NCI-H524 treated with DMSO at 0.1 percent for 48 hours (cell line): ENCODE measurements at places on chromosomes 12 and 14.

DNA sequence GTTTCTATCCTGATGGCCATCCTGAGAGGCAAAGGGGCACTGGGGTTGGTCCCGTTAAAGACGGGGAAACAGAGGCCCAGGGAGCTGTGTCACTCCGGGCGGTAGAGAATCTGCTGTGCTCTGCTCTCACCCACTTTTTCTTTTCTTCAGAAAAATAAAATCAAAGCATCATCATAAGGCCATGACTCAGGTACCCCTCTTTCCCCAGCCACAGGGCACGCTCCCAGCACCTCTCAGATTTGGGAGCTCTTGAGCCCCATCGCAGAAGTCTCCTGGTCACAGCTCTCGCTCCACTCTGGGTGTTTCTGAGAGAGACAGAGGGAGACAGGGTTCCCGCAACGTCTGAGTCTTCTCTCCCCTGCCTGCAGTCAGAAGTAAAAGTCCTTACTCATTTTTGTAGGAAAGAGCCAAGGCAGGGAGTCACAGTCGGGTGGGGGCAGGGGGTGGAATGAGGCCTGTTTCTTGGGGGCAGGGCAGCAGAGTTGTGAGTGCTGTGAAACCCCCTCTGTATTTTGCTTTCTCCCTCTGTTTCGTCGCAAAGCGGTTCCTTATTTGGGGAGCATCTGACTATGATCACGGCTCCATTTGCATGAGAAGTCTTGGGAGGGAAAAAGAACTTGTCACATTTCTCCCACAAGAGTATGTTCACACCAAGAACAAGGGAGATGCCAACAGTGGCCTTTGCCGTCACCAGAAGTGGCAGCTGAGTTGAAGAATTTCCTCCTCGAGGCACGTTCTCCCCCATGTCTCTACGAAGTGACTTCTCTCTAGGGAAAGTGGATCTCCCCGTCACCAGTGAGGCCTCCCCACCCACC is 139.0 kb downstream of the BCL11B start:
- no peak for DNase-seq

DNA sequence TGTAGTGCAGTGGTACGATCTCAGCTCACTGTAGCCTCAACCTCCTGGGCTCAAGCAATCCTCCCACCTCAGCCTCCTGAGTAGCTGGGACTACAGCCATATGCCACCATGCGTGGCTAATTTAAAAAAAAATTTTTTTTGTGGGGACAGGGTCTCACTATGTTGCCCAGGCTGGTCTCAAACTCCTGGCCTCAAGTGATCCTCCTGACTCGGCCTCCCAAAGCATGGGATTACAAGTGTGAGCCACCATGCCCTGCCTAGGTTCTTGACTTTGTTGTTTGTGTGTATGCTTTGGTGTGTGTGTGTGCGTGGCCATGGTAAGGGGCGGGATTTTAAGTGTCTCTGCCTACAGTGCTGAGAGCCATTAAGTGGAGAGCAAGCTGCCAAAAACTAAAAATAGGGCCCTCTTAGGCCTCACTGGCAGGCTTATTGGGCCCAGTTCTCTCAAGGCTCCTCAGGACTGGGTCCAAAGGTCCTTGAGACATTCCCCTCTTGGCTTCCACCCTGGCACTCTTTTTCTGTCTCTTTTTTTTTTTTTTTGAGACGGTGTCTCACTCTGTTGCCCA is 5.1 kb downstream of the COX14 start:
- no peak for DNase-seq

DNA sequence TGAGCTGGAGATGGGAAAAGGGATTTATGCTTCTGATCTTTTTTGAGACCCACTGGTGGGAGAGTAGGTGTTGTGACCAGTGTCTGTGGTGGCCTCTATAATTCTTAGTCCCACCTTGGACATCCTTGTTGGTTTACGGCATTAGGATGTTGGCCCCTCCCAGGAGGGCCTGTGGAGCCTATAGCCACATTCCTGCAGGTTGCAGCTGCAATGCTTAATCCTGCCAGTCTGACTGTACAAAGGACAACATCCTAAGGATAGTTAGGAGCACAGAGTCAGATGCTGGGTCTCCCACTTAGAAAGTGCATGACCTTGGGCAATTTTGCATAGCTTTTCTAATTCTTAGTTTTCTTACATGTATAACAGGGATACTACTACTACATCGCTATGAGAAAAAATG is 150.9 kb upstream of the SLC38A2 start:
- DNase-seq = no peak

GRCh38 chr12:24404086-24404815 is 454.8 kb upstream of the SOX5 start:
- DNase-seq = no peak

GRCh38 chr12:42981379-42981778 is 391.8 kb upstream of the PRICKLE1 start:
- DNase-seq = no peak

- no peak for DNase-seq
Observed at GRCh38 chr12:20055856-20056255, 312.5 kb upstream of the PDE3A start.

DNA sequence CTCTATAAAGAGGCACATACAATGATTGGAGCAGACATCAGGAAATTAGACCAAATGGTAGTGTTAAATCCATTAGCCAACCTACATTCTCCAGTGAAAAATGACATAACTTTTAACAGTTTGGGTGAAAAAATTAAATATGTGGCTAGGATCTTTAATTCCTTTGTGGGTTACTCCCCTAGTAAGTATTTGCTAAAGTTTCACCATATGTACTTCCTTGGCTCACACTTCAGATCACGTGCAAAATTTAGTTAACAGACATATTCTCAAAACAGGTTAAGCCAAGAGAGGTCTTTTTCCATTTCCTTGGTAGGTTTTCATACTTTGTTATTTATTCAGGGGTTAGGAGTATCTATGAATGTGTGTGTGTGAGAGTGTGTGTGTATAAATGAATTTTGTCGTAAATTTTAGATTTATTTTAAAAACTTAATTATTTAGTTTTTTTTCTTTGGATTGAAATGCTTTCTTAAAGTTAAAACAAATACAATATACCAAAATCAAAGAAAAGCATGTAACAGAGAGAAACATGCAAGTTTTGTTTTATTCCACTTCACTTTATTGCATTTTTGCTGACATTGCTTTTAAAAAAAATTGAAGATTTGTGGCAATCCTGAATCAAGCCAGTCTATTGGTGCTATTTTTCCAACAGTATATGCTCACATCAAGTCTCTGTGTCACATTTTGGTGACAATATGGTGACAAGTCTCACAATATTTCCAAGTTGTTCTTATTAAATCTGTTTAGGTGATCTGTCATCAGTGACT is 258.7 kb downstream of the FLRT2 start:
- no peak for DNase-seq

DNA sequence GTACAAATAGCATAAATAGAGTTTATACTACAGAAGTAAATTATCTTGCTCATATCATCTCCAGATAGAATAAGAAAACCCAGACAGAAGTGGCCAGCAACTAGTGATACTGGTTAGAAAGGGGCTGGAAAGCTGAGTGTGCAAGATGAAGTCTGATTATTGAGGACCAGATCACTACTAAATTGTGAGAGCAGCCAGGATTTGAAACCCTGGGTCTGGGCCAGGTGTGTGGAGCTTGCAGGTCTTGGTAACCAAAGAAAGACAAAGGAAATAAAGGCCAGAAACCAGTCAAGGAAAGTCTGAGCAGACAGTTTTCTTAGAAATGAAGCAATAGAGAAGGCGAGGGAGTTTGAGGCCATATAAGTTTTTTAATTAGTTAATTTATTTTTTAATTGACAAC is 611.8 kb downstream of the ETNK1 start:
- DNase-seq = no peak

GRCh38 chr14:87133073-87133801 is 859.7 kb downstream of the GALC start:
- DNase-seq = no peak

GRCh38 chr12:105322070-105322469 is 8.4 kb upstream of the C12orf75 start:
- DNase-seq = no peak
